ENCODE measurements at places on chromosomes 11 and 22.

GRCh38 chr11:114921697-114922096, 243.4 kb downstream of the NXPE2 start:
- DNase-seq: no peak

GRCh38 chr11:27392278-27393114, 29.5 kb upstream of the CCDC34 start:
- DNase-seq: no peak

GRCh38 chr11:35566181-35566580, 40.8 kb upstream of the PAMR1 start:
- no peak for DNase-seq

GRCh38 chr22:26536056-26536761, 23.9 kb upstream of the TFIP11 start:
- DNase-seq: no peak

GRCh38 chr11:105857728-105858127, 164.3 kb downstream of the MSANTD4 start:
- DNase-seq: no peak

DNA sequence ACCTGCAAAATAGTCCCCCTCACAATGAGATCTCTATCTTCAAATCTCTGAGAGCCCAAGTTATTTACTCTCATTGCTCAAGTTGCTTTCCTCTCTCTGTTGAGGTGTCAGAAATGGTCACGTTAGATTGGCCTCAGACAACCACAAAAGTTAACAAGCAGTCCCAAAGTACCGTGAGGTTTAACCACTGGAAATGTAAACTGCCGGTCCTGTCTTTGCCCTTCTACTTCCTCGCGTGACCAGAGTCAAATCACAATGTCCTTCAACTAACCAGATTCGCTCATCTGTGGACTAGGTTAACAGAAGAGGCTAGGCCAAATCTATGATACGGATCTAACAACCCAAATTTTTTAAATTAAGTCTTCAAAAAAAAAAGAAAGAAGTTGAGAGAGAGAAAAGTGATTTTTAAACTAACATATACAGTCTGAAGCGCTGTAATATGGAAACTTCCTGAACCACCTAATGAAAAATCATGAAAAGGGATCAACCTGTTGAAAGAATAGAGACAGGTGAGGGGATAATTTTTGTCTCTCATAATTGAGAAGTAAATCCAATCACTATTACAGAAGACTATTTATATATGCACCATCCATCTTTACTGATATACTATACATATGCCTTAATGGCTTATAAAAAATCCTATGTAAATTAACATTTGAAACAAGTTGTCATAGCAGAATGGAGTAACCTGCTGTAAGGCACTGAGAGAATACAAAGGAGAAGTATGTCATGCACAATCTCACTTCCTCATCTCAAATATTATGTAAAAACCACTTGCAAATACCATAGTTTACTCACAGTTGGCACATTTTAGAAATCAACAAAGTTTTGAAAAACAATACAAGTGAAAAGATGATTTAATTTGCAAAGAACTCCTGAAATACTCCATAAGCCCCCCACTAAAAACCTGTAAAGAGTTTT, 3.3 kb upstream of the JAML start:
- no peak for DNase-seq

- no peak for DNase-seq
Measured at GRCh38 chr11:117946156-117946841, 17.1 kb upstream of the TMPRSS13 start.

DNA sequence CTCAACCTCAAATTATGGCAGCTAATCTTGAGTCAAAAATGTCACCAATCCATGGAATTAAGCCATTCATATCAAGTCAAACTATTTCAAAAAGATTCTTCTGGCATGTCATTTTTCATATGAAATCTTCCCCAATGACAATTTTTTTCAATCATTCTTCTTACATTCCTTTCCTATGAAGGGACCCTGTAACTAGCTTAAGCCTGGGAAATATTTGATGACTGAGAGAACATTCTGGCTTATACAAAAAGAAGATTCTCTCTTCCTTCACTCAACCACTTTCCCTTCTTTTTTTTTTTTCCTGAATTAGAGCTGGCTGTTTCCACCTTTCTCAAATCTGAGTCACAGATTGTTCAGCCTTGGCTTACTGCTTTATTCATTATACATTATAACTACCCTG, 903.7 kb downstream of the FAM181B start:
- no peak for DNase-seq

DNA sequence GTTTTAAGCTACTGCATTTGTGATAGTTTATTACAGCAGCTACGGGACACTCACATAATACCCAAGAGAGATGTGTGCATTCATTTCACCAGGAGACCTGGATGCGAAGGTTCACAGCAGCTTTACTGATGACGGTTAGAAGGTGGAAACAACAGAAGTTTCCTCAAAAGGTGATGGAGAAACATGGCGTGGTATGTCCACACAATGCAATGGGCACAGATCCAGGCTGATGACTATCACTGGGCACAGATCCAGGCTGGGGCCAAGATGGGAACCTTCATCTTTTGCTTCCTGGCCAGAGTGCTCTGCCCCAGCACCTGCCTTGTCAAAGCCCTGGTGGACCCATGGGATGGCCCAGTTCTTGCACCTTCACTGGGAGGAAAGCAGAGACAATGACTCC, 30.6 kb upstream of the RFPL3 start:
- DNase-seq: no peak

DNA sequence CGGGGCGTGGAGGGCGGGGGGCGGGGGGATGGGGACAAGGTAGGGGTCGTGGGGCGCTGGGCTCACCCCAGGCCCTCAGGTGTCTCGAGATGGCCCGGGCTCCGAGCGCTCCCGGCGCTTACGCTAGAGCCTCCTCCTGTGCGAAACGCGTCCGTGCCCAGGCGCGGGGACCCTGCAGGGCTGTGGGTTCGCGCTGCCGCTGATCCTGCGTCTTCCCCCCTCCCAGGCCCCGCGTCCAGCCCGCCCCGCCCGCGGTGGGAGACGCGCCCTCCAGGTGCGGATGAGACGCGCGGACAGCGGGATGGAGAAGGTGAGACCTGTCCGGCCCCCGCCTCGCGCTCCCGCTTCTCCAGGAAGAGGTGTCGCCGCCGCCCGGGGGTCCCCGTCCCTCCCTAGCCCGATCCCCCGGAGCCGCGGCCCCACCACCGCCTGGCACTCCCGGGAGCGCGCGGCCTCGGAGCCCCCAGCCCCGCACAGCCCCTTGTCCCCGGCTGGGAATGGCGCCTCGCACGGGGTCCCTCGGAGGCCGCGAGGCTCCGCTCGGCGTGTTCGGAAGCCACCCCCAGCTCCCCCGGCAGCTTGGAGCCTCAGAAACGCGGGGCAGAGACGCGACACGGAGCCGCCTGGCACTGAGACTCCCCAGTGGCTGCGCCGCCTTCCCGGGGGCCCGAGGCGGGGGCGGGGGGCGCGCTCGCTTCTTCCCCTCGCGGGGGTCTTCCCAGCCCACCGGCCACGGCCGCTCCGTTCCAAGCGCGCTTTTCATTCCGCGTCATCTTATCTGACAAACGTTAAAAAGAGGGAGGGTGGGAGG, 27.6 kb upstream of the TOLLIP start:
- DNase-seq: peak; percentile 29

- DNase-seq: no peak
Measured at GRCh38 chr22:50696799-50697561, 24.4 kb downstream of the SHANK3 start.

GRCh38 chr11:92623055-92623454, 346.4 kb upstream of the MTNR1B start:
- DNase-seq: no peak

DNA sequence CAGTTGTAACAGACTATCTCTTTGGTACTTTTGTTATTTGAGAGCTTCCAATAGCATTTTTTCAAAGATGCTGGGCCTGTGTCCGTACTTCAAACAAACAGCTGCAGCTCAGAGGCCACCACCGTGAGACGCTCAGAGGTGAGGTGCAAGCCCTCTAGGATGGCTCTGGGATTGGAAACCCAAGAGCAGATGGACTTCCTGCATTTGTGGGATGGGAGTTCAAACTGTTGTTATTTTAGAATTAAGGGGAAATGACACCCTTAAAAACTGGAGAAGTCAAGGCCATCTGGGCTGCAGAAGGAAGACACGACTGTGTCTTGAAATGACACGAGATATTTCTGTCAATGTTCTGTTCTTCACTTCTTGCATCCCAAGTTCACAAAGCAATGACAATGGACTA, 9.2 kb upstream of the IL10RA start:
- DNase-seq: no peak

DNA sequence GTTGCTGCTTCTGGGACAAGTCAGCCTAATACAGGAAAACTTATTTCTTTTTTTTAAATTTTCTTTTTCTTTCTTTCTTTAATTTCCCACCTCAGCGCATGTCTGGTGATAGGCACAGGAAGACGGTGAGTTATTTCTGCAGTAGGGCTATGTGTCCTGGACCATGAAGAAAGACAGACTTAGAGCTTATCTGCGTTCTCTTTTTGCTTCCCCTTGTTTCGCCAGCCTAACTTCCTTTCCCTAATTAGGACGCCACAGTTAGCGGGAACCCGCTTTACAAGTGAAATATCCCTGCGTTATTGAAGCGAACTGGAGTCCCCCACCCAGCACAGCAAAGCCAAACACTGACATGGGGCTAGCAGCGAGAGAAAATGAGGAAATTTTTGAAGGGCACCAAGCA, 8.6 kb downstream of the OR6M1 start:
- DNase-seq: no peak

DNA sequence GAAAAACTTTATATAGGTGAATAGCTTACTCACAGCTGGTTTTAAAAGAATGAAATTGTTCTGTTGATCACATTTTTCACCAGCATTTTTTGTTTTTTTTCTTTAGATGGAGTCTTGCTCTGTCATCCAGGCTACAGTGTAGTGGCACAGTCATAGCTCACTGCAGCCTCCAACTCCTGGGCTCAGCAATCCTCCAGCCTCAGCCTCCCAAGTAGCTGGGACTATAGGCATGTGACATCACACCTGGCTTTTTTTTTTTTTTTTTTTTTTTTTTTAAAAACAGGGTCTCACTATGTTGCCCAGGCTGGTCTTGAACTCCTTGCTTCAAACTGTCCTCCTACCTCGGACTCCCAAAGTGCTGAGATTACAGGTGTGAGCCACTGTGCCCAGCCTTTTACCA, 3.6 kb downstream of the PACS1 start:
- DNase-seq: no peak

DNA sequence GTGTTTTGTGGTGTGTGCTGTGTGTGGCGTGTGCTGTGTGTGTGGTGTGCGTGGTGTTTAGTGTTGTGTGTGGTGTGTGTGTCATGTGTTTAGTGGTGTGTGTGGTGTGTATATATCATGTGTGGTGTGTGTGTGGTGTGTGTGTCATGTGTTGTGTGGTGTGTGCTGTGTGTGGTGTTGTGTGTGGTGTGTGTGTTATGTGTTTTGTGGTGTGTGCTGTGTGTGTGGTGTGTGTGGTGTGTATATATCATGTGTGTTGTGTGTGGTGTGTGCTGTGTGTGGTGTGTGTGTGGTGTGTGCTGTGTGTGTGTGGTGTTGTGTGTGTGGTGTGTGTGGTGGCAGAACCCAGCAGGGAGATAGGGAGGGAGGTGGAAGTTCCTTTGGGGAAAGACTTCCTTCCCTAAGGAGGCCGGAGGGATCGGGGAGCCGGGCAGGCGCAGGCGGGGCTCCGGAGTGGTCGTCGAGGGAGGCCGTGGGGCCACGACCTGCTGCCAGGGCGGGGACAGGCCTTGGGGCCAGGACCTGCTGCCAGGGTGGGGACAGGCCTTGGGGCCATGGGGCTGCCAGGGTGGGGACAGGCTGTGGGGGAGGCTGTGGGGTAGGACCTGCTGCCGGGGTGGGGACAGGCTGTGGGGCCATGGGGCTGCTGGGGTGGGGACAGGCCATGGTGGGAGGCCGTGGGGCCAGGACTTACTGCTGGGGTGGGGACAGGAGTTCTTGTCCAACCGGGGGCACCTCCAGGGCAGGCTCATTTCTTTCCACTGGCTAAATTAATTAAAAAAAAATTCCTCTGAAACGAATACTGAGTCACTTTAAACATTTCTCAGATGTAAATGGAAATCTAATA, 15.2 kb downstream of the PIM3 start:
- DNase-seq: peak; percentile 76

DNA sequence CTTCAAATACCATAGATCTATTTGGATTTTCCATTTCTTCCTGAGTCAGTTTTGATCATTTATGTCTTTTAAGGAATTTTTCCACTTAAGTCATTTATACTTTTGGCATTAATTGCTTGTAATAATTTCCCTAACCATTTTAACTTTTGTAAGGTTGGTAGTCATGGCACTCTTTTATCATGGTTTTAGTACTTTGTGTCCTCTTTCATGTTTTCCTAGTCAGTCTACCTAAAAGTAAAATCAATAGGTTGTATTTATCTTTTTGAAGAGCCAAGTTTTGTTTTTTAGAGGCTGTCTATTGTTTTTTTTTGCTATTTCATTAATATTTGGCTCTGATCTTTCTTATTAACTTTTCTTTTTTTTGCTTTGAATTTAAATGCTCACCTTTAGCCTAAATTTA, 45.5 kb upstream of the IGLL5 start:
- no peak for DNase-seq

DNA sequence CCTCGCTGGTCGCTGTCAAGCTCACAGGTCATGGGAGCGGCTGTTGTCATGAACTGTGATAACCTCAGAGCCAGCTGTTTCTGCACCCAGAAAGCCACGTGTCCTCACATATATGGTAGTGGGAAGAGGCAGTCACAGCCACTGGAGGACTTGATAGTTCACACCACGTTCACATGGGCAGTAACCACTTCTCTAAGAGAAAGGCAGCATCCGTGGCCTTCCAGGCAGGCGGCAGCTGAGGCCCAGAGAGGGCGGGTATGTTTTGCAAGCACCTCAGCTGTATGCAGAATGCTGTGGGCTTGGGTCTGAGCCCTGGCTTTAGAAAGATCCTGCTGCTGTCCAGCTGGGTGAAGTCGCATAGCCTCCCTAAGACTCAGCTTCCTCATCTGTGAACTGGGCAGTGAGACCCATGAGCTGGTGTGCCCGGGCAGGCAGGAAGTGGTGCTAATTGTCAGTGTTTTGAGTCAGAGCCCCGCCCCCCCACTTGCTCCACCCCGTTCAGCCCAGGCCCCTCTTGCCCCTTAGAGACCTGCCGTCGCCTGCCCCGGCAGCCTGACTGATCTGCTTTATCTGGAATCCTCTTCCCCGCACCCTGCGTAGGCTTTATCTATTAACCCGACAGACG, 13.3 kb downstream of the TTC38 start:
- DNase-seq: no peak

DNA sequence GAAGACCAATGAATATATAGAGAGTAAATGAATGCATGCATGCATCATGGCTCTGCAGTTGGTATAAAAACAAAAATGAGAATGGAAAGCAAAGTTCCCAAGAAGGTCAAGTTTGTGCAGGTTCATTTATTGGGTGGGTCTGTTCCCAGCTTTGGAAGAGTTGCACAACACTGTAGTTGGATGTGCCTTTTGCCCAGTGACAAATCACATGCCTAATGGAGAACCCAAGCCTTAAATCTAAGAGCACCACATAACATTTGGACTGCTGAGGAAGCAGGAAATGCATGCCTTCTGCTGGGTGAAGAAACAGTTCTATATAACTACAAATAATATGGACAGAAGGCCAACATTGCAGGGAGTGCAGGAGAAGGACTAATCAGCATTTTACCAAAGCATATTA, 30.6 kb downstream of the PRCP start:
- no peak for DNase-seq

- no peak for DNase-seq
Measured at GRCh38 chr11:116108161-116108560, 603.9 kb upstream of the CADM1 start.

GRCh38 chr11:114307524-114308203, 11.5 kb downstream of the NNMT start:
- DNase-seq: no peak

- no peak for DNase-seq
Measured at GRCh38 chr11:43576320-43576802, 104.2 kb upstream of the HSD17B12 start.
